ENCODE measurements at places on chromosomes 6 and 20.
A peak's percentile ranks its signal among the peaks of the same experiment; 100 is the strongest.

DNA sequence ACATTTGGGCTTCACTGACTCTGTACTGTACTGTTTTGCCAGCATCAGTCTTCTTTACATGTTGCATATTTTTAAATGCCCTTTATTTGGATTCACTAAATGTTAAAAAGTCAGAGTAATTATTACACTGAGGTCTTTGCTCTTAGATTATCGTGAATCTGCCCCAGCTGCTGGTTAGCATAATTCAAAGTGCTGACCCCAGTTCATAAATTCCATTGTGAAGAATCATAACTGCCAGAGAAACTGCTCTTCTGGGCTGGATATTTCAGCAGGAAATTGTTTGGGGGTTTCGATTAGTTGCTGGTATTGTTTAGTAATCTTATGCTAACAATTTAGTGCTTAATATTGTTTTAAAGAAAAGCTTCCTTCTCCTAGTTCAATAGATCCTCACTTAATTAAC is 682.1 kb upstream of the MAP3K7 start:
- no peak for DNase-seq

GRCh38 chr6:94862112-94862511 is 715.2 kb upstream of the MANEA start:
- no peak for DNase-seq

DNA sequence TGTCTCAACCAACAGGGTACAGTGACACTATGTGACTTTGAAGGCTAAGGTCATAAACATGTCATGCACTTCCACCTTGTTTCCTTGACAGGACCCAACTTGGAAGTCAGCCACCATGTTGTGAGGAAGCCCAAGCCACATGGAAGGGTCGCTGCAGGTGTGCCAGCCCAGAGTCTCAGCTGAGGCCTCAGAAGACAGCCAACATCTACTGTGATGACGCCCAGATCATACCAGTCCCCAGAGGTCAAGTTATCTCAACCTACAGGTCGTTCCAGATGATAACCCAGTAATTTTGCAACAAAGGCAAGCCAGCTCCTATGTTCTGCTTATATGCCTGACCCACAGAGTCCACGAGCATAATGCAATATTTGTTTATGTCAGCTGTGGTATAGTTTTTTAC is 376.0 kb upstream of the AGPAT4 start:
- DNase-seq = no peak

GRCh38 chr6:169981568-169981967 is 230.1 kb downstream of the ERMARD start:
- DNase-seq = no peak

DNA sequence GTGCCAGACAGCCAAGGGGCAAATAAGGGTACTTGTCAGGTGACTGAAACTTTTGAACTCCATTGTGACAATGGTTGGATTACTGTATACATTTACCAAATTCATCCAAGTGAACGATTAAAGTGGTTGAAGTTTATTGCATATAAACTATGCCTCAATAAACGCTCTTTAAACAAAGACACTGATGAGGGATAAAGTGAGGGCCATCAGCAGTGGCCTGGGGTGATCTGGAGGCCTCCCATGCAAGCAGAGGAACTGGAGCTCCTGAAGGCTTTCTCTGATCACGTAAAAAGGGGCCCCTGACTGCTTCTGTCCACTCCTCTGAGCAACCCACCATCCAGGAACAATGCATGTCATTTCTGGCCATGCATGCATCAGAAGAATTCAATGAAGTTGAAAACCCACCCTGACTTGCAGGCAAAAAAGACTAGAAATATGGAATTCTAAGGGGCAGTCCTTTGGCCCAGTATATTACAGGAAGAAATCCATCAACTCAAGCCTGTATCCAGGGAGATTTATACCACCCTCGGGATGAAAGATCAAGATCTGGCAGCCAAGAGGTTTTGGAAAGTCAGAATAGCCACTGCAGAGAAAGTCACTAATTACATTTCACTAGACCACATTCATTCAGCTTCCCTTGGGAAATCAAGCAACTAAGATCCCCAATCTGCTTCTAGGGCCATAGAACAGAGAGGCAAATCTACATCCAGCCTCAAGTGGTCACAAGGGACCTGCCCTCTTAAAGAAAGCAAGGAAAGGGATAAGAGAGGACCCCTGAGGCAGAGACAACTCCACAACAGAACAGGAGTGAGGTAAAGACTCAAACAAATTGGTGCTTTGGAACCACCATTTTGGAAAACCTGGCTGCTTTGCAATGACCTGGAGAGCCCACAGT is 31.7 kb upstream of the RAB22A start:
- no peak for DNase-seq

DNA sequence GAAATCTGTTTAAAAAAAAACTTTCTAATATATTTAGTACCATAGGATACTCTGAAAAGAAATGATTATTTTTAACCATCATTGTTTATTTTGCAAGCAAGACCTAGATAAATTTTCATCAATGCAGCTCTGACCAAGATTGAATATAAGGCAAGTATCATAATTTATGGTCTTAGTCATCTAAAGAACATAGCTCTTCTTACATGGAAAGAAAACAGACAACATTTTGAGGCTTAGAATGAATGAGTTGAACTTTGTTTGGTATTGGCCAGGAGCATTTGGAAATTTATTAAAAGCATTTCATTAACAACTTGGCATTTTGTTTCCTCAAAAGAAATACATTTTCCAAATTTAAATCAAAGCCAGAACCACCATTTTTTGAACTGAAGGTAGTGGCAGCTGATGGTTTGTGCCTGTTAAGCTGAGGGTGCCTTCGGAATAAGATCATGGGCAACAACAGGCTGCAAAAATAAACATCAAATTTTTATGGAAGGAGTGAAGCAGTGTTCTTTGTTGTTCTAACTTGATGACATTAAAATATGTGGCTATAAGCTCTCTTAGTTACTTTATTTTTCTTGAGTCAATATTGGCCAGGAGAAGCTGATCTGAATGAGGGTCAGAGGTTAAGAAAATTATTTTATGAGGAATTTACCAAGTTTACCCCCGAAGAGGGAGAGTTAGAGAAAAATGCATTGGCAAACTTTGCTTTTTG is 6.7 kb upstream of the ATXN1 start:
- DNase-seq = no peak

DNA sequence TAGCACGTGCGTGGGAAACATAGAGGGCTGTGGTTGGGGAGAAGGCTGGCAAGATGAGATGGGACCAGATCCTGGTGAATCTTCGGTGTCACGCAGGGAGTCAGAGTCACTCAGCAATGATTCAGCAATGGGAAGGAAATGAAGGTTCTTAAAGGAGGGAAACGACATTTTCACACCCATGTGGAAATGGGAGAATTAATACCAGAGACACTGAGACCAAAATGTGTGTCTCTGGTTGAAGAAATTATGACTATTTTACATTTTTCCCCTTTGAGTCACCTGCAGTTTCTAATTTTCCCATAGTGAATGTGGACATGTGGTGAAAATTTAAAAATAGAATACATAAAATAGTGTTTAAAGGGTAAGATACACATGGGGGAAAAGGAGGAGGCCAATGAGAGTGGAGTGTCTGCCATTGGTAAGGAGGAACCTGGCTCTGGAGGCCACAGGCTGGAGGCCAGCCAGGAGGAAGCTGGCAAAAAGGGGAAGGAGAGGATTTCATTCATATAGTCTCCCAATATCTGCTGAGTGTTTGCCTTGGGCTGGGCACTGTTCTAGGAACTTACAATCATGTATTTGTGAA is 17.5 kb downstream of the NRN1 start:
- DNase-seq = no peak

DNA sequence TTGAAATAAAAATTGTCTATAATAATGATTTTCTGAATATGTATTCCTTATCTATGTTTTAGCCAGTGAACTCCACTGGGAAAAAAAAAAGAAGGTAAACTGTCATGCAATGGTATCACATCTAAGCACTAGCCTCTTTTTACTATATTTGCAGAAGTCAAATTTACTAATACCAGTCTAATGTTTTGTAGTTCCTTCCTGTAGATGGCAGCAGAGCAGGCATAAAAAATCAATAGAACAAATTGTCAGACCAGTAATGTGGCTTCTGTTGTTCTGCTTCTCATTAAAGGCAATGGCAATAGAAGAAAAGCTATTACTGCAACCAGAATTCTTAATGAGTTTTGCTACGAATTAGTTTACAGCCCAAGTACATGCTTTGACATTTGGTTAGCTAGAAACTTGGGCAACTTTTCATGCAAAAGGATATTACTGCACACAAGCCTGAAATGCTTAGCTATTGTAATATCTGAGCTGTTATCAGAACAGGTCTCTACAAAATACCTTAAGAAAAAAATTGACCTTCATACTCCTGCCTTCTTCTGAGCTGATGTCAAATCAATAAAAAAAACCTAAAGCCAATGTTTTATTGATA is 476.9 kb downstream of the KHDRBS2 start:
- peak; percentile 36 for DNase-seq

Data from D341Med (cell line).